NCI-H2081 (cell line): ENCODE measurements at places on chromosomes 16 and 17.

- DNase-seq = peak; percentile 27
Measured at GRCh38 chr17:978103-979093, 1.2 kb downstream of the NXN start.

DNA sequence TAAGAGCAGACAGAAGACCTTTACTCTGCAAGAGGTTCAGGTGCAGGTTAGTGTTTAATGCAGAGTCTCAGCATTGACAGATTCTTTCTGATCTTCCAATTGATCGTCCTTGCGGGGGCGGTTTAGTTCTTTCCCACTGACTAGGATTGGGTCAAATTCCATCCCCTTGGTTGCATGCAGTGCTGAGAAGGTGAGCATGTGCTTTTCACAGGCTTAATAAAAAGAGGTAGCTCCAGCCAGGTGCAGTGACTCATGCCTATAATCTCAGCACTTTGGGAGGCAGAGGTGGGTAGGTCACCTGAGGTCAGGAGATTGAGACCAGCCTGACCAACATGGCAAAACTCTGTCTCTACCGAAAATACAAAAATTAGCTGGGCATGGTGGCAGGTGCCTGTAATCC, 7.5 kb upstream of the ITGAD start:
- no peak for DNase-seq

DNA sequence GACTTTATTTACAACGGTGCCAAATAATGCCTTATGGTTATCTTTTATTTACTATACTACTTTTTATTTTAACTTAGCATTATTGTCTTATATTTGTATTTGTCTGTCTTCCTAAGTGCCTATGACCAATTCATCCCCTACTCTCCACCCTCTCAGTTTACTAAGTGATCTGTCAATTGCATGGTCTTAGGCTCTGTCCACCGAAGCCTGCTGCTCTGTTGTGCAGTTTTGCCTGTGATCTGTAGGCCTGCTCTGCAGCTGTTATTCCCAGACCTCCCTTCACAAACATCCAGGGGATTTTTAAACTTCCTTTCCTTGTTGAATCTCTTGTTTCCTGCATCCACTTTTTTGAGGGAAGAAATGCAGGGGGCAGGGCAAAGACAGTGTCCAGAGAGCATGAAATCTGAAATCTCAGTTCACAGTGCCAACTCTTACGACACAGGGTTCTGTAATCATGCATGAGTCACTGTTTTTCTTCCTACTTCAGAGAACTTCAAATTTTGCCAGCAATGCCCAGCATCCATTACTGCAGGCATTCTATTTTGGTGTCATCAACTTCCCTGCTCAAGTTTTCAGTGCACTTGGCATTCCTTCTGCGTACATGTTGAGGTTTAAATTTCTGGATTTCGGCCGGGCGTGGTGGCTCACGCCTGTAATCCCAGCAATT, 11.4 kb downstream of the SLFN5 start:
- no peak for DNase-seq

DNA sequence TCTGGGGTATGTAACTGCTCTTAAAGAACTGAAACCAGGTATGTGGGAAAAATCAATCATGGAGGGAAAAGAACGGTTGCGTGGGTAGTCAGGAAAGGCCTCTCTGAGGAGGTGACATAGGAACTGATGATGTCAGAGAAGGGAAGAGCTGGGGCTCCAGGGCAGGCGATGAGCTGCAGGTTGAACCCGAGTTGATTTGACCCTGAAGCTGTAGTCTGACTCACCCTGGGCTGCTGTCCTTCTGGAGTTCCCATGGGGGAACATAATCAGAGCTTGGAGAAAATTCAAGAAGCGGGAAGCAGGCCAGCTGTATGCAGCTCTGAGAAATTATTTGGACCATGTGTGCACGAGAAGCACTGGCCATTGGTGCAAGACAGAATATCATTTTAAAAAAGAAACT, 16.7 kb downstream of the SLC6A2 start:
- DNase-seq = no peak

GRCh38 chr16:19717314-19717713, 713 bp downstream of the KNOP1 start:
- DNase-seq = no peak

GRCh38 chr17:50440172-50440837, 14.3 kb downstream of the ACSF2 start:
- peak; percentile 77 for DNase-seq

DNA sequence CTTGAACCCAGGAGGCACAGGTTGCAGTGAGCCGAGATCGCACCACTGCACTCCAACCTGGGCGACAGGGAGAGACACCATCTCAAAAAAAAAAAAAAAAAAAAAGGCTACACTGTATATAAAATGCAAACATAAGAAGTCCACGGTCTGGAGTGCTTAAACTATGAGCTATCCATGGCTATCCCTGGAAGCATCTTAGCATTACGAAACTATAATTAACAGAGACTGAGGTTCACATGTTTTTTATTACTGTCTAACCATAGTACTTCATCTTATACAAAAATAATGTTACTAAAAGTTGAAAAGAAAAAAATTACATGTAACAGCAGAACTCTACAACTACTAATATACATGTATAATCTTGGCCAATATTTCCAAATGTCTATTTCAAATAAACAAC, 32.8 kb downstream of the HELZ start:
- DNase-seq = no peak

DNA sequence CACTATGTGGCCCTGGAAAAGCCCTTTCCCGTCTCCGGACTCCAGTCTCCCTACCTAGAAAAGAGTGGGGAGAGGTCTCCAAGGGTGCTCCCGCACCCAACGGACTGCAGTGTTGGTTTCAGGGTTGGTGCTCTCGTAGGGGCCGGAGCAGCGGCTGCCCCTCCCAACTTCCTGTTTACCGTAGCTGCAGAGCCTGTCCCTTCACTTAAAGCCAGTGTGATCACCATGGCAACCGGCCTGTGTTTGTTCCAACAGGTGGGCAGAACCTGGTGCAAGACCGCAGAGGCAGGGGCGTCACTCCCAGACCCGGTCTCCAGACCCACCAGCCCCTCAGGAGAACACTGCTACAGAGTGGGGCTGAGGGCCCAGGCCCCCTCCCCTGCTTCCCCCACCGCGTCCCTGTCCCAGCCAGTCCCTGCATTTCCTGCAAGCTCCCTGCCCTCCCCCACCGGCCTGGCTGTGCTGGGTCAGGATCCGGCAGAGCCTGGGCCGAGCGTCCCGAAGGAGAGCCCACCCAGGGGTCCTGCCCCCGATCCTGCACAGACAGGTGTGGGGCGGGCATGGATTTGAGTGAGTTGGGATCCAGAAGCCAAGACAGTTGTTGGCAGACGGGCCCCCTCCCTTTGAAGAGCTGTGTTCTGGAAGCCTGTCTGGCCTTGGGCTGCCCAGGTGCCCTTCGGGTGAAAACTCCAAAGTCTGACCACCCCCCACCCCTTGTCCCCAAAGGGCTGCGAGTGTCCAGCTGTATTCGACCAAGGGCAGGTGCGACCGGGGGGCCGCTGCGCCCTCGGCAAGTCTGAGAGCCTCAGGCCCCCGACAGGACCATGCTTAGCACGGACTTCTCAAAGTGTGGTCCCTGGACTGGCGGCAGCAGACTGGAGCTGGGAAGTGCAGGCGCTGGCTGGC, 1.5 kb upstream of the BAIAP3 start:
- DNase-seq = peak; percentile 73

GRCh38 chr17:15883617-15884111, 61.3 kb upstream of the ADORA2B start:
- DNase-seq = no peak

GRCh38 chr17:35046740-35047283, 16.7 kb downstream of the RFFL start:
- DNase-seq = no peak

- DNase-seq = no peak
Measured at GRCh38 chr16:25419153-25419552, 161.5 kb upstream of the ZKSCAN2 start.

GRCh38 chr17:34570506-34570905, 8.9 kb upstream of the TMEM132E start:
- no peak for DNase-seq

GRCh38 chr17:7667656-7668406, 17.1 kb downstream of the ATP1B2 start:
- DNase-seq = no peak

DNA sequence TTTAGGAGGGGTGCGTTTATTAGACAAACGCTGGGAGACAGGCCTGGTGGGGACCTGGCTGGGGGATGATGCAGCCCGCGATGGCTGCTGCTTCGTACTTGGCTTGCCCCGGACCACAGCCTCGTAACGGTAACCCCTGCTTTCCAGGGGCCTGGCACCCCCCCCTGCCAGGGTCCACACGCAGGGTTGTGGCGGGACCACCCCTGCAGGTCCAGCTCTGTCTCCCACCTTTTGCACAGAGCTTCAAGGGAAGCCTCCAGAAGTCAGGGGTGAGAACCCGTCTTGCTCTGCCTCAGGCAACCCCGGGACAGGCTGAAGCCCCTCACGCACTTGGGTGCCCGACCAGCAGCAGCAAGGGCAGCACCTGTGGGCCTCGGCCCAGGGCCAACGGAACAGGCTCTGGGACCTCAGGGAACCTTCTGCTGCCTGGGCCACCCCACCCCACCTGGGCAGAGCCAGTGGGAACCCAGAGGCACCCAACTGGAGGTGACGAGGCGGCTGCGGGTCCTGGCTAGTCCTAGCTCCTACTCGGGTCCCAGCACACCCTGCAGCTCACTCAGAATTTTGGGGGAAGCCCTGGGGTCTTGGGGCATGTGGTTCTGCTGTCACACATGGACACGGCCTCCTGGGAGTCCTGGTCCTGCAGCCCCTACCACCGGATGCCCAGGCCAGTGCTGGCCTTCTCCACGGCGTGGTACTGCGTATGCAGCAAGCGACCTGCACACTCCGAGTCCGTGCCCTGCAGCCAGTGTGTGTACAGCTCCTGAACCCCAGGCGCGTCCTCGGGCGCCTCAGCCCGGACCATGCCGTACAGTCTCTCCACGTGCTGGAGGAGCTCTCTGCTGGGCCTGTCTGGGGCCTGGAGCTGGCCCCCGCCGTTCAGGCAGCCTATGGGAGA, 3.1 kb downstream of the HAGHL start:
- no peak for DNase-seq

- no peak for DNase-seq
Measured at GRCh38 chr16:25679511-25679910, 12.2 kb upstream of the HS3ST4 start.

DNA sequence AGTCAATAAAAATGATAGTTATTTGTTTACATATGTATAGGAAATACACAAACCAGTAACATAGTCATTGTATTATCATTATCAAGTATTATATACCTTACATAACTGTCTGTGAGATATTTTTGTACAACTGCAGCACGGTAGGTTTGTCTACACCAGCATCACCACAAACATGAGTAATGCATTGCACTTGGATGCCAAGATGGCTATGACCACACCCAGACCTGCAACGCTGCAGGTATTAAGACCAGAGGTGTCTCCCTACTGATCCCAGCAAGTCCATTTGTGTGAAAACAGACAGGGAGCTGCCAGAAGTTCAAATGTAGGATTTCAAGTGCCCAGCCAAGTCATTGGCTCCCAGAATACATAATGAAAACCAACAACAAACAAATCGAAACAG, 34.2 kb upstream of the NOS2 start:
- DNase-seq = no peak
